Fibroblast of skin of right biceps (primary cell): ENCODE measurements at places on chromosomes 6 and 20.

DNA sequence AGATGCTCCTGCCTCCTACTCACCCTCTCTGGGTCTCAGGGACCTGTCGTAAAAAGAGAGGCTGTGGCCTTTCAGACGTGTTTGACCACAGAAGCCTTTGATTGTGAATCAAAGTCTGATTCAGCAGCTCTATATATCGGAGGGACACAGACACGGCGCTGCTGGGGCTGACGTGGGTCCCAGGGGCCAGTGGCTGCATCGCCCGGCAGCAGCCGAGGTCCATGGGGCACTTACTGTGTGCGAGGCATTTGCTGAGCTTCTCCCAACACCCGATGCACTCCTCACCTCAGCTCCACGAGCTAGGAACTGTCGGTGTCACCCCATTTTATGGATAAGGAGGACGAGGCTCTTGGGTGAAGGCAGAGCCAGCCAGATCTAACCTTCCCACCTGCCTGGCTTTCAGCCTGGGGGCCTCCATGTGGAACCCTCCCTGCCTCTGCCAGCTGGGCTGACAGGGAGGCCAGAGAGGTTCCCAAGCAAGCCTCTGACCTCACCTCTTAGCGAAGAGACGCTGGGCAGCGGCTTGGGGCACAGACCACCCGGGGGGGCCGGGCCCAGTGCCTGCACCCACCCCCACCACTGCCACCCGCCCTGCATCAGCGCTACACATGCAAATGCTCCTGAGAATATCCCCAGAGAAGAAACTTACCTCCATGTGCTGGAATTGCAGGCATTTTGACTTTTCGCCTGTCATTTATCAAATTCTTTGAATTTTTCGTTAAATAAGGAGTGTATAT, 19.9 kb downstream of the PMEPA1 start:
- DNase-seq = no peak

DNA sequence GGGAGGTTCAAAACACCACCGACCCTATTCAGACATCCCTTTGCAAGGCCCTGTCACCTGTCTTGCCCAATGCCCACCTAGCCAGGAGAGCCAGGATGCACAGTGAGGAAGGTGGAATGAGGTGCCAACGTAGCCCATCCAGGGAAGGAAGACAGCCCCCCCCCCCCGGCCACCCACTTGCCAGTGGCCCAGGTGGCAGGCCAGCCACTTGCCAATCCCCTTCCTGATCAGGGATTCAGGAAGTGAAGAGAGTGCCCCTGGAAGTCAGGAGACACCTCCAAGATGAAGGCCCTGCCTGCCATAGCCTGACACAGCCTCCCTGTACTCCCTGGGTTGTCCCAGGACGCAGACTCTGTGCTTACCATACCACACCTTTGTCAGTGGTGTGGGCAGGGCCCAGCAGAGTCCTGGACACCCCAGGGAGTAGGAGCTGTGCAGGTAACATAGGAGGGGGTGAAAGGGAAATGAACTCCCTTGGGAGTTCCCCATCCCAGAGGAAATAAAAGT, 54.7 kb downstream of the MRPL14 start:
- no peak for DNase-seq

DNA sequence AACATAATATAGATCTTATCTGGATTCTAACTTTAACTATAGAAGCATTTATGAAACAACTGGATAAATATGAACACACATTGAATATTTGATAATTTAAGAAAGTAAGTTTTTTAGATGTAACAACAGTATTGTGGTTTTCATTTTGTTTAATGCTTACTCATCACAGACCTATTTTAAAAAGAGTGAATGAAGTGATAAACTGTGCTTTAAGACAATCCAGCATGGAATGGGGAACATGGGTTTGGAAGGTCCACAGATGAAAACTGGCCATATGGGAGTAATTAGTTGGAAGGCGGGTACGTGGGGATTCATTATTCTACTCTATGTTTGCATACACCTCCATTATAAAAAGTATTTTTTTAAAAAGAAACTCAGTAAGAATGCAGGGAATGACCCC, 21.2 kb downstream of the EPB41L2 start:
- DNase-seq = peak; percentile 67

DNA sequence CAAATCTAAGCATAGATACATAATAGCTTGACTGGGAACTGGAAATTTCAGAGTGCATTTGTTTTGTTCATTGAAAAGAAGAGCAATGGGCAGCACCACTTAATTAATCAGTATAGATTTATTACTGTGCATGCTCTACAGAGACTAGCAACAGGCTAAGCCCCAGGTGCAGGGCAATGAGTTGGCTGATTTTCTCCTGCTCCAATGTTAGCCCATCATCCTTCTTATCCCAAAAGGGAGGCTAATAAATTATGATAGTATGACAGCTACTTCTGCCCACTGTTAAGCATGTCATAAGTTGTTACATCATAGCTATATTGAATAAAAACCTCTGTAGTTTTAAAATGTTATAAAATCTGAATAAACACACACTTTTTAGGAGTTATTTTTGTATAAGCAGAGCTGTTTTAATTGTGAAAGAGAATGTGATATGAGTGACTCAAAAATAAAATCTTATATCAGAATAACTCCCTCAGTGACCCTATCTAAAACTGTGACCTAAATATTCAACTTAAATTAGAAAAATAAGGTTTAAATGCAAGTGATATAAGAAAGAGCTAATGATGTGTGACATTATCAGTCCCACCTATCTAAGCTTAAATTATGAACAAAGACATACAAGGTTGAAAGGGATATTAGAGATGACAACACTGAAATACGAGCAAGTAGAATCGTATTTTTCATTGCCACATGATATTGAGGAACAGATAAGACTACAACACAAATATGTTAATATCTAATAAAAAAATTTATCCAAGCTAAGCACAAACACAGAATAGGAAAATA, 967.3 kb upstream of the ADGRB3 start:
- no peak for DNase-seq

DNA sequence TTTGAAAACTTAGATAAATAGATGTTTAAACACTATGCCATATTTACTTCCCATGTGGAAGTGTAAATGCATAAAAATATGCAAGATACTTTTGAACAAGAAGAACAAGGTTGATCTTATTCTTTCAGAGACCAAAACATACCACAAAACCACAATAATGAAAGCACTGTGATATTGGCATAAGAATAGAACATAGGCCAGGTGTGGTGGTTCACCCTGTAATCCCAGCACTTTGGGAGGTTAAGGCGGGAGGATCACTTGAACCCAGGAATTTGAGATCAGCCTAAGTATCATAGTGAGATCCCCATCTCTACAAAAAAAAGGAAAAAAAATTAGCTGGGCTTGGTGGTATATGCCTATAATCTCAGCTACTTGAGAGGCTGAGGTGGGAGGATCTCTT, 66.5 kb downstream of the KCNS1 start:
- no peak for DNase-seq

- DNase-seq = no peak
Observed at GRCh38 chr20:36120991-36121390, 33.5 kb upstream of the EPB41L1 start.

GRCh38 chr6:150711584-150712504, 112.2 kb downstream of the PLEKHG1 start:
- DNase-seq = peak; percentile 14

GRCh38 chr6:125791151-125791819, 525 bp downstream of the NCOA7 start:
- DNase-seq = peak; percentile 42

- no peak for DNase-seq
Observed at GRCh38 chr6:9606435-9607134, 808.3 kb downstream of the TFAP2A start.

GRCh38 chr20:63223121-63223825, 7.3 kb upstream of the YTHDF1 start:
- DNase-seq = peak; percentile 35

- DNase-seq = no peak
Observed at GRCh38 chr6:33416386-33417127, 1.4 kb downstream of the CUTA start.

GRCh38 chr20:1871807-1872458, 23.3 kb upstream of the SIRPA start:
- no peak for DNase-seq

DNA sequence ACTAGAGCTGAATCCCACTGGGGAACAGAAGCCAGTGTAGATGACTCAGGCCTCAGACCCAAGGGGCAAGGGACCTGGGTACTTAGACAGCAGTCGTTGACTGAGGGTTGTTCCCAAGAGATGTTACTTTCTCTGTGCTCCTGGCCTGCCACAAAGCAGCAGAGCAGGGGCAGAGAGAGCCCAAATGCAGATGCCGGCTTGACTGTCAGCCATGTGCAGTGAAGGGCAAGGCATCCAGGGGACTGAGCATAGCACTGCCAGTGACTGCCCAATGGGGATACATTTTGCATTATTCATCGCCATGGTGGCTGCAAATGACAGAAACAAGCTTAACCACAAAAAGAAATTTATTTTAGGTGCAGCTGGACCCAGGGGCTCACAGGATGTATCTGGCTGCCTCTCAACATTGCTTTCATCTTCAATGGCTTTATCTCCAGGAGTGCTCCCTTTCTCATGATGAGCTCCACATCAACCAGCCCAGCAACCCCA, 7.6 kb upstream of the TP53RK start:
- no peak for DNase-seq

- peak; percentile 73 for DNase-seq
Observed at GRCh38 chr6:36924131-36924530, 30.4 kb upstream of the PI16 start.

GRCh38 chr6:97240222-97240621, 42.8 kb downstream of the MMS22L start:
- peak; percentile 76 for DNase-seq

- no peak for DNase-seq
Observed at GRCh38 chr6:53295176-53295575, 53.6 kb downstream of the ELOVL5 start.

- DNase-seq = peak; percentile 58
Observed at GRCh38 chr20:3786126-3786484, 435 bp downstream of the CENPB start.

DNA sequence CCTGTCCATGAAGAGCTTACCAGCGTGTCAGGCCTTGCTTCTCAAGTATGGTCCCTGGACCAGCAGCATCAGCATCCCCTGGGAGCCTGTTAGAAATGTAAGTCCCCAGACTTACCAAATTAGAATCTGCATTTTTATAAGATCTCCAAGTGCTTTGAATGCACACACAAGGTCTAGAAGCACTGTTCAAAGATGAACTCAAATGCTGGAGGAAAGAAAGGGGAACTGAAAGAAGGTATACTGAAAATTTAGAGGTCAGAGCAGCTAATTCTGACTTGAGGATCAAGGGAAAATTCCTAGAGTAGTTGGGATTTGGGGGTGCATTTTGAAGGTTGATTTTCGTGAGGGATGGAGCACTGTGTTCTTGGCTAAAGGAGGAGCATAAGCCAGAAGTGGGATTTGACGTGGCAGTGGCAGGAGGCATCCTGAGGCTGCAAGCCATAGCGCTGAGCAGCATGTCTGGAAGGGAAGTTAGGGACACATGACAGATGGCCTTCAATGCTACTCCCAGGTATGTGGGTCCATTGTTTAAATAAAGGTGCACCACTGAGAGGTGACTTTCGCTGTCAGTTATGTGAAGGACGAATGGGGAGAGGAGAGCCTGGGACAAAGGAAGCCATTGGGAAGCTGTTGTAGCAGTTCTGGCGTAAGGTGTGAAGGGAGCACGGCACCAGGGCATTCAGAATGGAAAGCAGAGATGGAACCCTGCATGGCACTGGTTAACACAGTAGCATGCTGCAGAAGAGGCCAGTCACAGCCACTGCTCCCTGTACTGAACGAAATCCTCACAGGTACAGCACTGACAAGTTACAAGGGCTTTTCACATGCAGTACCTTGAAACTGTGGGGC, 36.2 kb downstream of the ARMC2 start:
- no peak for DNase-seq

DNA sequence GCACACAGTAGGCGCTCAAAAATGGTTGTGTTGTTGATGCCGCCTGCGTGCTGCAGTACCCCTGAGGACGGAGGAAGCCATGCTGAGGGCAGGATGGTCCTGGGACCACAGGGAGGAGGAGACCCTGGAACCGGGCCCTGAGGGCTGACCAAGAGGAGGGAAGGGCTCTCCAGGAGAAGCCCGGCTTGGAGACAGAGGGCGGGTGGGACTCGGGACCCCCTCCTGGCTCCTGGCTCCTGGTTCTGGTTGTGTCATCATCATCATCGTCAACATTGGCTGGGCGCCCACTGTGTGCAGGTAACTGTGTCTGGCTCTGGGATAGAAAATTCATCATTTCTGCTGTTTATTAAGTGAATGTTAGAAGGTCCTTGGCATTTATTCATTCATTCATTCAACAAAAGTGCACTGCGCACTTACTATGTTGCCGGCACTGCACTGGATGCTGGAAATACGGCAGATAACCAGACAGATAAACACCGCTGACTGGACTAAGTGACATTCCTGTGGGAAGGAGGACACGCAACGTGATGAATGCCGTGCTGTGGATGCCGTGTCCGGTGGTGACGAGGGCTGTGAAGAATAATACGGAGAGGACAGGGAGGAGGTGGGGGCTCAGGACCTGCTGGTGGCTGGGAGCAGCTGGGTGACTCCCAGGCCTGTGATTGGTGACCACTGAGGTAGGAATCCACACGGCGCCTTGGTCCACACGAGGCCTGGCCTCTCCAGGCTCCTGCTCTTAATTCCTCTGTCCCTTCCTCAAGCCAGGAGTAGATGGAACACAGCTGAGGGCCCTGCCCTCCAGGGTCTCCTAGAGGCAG, 35.3 kb downstream of the SPDEF start:
- no peak for DNase-seq
